T-helper 2 cell (primary cell): ENCODE measurements at places on chromosomes 16 and 17.

- DNase-seq: no peak
These were observed 3.5 kb upstream of the BCL6B start for GRCh38 chr17:7019367-7019766.

GRCh38 chr17:41071606-41072360, 6.1 kb upstream of the KRTAP2-4 start:
- no peak for DNase-seq

- DNase-seq: no peak
These were observed 70.3 kb downstream of the HLF start for GRCh38 chr17:55334881-55335540.

DNA sequence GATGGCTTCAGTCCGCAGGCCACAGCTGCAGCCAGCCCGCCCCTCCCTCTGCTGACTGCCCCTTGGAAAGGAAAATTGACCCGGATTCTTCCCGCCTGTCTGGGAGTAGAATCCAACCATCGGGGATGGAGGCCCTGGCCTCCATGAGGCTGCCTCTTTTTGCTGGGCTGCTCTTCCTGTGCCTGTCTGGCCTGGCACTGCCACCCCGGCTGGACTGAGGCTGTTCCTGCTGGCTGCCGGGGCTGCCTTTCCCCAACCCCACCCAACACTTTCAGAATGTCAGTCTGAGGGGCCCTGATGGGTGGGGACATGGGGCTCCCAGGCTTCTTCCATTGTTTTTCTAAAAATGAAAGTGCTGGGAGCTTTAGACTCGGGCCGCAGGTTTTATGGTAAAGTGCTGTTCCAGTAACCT, 7.3 kb downstream of the BAHCC1 start:
- no peak for DNase-seq

- DNase-seq: no peak
These were observed 31.8 kb downstream of the BBS2 start for GRCh38 chr16:56488035-56488434.

GRCh38 chr16:424033-424622, 1.3 kb upstream of the RAB11FIP3 start:
- no peak for DNase-seq

GRCh38 chr16:26913851-26914250, 152.9 kb upstream of the C16orf82 start:
- DNase-seq: no peak

- no peak for DNase-seq
These were observed 8.8 kb upstream of the CNOT1 start for GRCh38 chr16:58638148-58639036.

DNA sequence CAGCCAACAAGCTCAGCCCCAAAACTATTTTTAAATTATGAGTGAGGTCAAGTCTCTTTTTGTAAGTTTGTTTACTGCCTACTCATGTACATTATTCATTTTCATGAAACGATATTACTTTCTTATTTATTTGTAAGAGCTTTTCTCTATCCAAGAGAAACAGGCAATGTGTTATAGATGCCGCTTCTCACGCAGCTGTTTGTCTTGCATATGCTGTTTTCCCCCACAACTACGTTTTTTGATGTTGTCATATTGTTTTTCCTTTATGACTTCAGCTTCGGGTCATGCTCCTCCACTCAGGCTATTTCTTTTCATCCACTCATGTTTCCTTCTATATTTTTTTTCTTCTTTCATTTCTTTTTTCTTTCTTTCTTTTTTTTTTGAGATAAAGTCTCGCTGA, 20.0 kb downstream of the ITGAE start:
- no peak for DNase-seq

- DNase-seq: no peak
These were observed 106.9 kb downstream of the SOCS1 start for GRCh38 chr16:11149011-11149616.

GRCh38 chr17:75013092-75013559, 656 bp downstream of the MRPL58 start:
- DNase-seq: no peak

- DNase-seq: no peak
These were observed 42.1 kb downstream of the ITGAM start for GRCh38 chr16:31301708-31302400.

DNA sequence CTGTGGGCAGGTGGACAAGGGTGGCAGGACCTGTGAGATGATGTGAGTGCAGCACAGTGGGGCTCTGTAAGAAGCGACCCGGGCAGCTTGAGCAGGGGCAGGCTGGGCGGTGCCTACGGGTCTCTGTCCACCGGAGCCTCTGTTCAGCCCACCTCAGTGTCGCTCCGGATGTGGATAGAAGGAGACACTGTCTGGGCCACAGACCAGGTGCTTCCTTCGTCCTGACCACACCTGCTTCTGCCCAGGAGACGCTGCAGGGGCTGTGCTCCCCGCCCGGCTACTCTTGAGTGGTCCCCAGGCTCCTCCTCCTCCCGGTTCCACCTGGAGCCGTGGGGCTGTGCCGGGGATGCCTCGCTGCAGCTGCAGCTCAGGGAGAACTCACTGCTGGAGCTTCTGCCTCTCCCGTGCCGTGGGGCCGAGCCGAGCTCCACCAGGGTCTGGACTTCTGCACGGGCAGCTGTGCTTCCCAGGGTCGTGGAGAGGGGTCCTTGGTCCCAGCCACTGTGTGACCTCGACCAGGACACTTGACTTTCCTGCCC, 21.5 kb downstream of the METRNL start:
- no peak for DNase-seq

DNA sequence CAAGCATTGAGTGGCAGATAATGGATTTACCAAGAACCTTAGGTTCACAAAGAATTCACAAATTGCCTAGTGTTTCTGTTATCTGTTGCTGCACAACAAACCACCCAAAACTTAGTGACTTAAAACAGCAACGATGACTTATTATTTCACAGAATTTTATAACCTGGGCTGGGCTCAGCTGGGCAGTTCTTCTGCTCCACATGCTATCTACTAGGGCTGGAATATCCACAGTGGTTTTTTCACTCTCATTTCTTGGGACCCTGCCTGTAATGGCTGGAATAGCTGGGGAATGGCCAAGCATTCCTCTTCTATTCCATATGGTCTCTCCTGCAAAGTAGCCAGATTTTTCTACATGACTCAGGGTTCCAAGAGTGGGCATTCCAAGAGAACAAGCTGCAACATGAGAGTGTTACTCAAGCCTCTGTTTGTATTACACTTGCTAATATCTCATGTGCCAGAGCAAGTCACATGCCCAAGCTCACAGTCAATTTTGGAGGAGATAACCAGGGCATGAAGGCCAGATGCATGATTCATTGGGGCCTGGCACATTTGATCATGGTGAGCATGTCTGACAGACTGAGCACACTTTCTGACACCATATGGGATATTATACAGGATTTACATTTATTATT, 4.9 kb upstream of the PSMD7 start:
- no peak for DNase-seq

DNA sequence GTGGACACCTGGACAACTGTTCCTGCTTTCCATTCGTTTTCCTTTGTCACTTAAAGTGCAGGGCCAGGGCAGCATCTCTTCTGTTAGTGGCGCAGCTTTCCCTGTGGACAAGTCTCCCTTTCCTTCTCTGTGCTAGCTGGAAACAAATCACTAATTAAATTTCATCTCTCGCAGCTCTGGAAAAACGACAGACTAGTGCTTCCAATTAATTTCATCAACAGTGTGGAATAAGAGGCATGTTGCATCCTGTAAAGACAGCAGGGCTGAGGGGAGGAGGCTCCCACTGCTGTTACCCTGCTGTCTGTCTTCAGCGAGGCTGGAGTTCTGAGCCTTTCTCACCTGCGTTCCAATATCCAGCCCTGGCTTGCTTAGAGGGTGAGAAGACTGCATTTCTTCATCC, 352.1 kb upstream of the HSBP1 start:
- no peak for DNase-seq

- DNase-seq: no peak
These were observed 8.4 kb upstream of the PPP1R1B start for GRCh38 chr17:39618246-39618913.

- no peak for DNase-seq
These were observed 1.5 kb downstream of the CDK12 start for GRCh38 chr17:39462631-39463375.

- no peak for DNase-seq
These were observed 119.7 kb upstream of the LHX1 start for GRCh38 chr17:36817483-36818048.

- no peak for DNase-seq
These were observed 1.9 kb downstream of the SRSF1 start for GRCh38 chr17:58005031-58005727.

DNA sequence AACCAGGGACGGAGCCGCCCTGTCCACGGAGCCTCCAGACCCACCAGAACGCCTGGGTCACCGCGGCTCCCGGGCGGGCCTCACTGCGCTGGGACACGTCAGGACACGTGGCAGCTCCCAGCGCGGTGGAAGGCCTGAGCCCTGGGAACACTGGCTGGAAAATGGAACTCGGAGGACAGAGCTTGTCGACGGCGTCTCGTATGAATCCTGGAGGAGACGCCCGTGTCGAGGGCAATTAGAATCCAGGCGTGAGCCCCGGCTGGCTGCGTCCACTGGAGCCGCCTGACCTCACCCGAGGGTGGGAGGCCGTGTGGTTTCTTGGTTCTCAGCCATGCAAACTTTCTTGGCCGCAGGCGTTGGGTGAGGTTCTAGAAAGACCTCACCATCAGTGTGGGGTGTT, 173.9 kb downstream of the LAT start:
- DNase-seq: no peak

- no peak for DNase-seq
These were observed 167.2 kb downstream of the PARN start for GRCh38 chr16:14462811-14463210.

- DNase-seq: no peak
These were observed 10.1 kb downstream of the MRM1 start for GRCh38 chr17:36611345-36612072.

GRCh38 chr16:72236866-72237265, 64.9 kb upstream of the PMFBP1 start:
- DNase-seq: no peak

- no peak for DNase-seq
These were observed 128.4 kb downstream of the SHISA9 start for GRCh38 chr16:13029786-13030185.

- no peak for DNase-seq
These were observed 21.0 kb upstream of the ITGAX start for GRCh38 chr16:31333686-31334649.

- peak; percentile 75 for DNase-seq
These were observed at the start of gene ABCC1 for GRCh38 chr16:15949210-15950160. Gene ABCC1 (plus strand): TSS chr16:15949616. CDS start chr16:15949752, 136 bp downstream.

GRCh38 chr17:77400445-77400870, 259.7 kb downstream of the SEC14L1 start:
- DNase-seq: peak; percentile 48

GRCh38 chr16:58299757-58300349, 5.0 kb upstream of the PRSS54 start:
- DNase-seq: no peak

GRCh38 chr17:80349151-80349651, 65.8 kb upstream of the ENDOV start:
- no peak for DNase-seq

DNA sequence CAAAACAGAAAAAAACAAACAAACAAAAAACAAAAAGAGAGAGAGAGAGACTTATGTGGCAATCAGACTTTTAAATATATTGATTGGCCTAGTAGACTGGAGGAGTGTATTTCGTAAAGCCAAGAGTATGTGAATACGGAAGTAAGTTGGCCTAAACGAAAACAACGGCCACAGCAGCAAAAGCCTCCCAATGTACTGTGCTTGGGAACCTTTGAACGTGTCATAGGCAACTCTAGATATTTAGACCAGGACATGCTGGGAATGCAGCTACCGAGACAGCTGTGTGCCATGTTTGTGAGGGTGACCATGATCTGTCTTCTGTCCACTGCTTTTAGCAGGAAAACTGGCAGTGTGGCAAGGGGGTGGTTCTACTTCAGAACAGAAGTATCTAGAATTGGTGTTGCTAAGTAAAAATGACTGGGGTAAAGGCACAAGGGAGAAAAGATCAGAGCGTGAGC, 7.4 kb downstream of the MAF start:
- DNase-seq: no peak

- DNase-seq: no peak
These were observed 76.5 kb downstream of the NETO2 start for GRCh38 chr16:47067203-47067602.

DNA sequence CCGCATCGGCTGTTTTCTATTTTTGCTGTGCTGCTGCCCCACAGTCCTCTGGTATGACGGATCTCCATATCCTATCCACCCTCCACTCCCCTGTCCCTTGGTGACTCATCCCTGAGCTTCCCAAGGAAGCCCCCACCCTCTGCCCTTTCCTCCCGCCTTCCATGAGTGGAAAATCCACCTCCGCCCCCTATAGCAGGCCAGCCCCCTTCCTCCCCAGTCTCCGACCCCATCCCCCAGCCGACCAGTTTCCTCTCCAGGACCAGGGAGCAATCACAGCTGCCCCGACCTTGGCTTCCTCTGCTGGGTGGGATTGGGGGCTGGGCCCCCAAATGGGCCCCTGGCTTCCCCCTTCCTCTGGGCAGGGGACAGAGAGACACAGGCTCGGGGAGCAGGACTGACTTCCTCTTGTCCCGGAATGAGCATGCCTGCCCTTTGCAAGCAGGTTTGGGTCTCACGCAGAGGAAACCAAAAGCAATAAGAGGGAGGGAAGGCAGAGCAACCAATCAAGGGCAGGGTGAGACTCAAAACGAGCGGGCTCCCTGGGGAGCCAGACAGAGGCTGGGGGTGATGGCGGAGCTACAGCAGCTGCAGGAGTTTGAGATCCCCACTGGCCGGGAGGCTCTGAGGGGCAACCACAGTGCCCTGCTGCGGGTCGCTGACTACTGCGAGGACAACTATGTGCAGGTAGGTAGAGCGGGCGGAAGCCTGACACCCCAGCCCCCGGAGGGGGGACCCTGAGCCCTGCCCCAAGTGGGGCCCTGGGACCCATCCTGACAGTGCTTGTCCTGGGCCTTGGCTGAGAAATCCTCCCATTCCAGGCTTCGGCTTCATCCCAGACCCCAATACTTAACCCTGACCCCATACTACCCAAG, at the start of the genes ABI3 and GNGT2:
Gene ABI3, plus strand, starts transcription at position 550 of the 872 bp plus-strand sequence. Its CDS starts 18 bp downstream, at position 568.
Gene GNGT2, minus strand, starts transcription at position 417 of the 872 bp plus-strand sequence. CDS start 3,152 bp downstream, outside the sequence.
- DNase-seq: peak; percentile 68

DNA sequence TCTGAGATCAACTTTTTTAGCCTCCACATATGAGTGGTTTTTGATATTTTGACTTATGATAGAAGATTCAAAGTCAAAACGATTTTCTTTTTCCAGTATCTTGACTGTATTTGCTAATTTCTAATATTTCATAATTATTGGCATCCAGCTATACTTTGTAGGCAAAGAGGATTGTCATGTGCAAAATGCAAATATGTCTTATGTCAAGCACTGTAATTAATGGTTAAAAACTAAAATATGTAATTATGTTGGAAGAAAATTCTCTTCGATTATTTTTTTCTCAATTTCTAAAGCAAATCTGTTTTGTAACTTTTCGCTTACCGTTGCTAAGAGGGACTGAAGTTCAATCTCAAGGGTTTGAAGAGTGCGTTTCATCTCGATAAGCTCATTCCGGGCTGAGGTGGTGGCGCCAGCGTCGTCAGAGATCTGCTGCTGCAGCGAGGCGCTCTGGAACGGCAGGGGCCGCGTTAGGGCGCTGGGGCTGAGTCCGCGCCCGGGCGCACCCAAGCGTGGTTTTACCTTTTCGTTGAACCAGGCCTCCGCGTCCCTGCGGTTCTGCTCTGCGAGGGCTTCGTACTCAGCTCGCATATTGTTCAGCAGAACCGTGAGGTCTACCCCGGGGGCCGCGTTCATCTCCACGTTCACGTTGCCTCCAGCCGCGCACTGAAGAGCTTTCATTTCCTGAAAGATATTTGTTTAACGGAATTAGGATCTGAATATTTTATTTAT, 3.0 kb downstream of the KRT27 start:
- DNase-seq: no peak

- no peak for DNase-seq
These were observed 750 bp upstream of the GSDMB start for GRCh38 chr17:39919087-39919683.
